IPS DF 19.7 (cell line): ENCODE measurements at places on chromosomes 13 and 19.
A peak's percentile ranks its signal among the peaks of the same experiment; 100 is the strongest.

DNA sequence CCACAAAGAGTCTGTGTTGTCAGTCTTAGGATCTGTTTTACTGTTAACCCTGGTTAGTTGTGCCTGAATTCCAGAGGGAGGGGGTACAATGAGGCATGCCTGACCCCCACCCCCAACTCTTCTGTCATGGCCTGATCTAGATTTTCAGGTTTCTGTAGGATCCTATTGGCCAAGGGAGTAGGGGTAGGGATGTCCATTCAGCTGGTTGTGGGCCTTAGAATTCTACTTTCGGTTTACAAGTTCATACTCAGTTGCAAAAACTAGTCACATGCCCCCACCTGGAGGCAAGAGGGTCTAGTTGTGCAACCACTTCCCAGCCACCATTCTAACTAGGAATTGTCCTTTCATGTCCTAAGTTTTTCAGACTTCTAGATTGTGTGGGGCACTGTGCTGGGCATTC lies 94.3 kb upstream of the MBNL2 start:
- DNase-seq, result no peak

GRCh38 chr13:20353973-20354372 lies 121.9 kb upstream of the GJB6 start:
- DNase-seq, result no peak

GRCh38 chr13:46202966-46203365 lies 8.8 kb upstream of the LRRC63 start:
- DNase-seq, result no peak

DNA sequence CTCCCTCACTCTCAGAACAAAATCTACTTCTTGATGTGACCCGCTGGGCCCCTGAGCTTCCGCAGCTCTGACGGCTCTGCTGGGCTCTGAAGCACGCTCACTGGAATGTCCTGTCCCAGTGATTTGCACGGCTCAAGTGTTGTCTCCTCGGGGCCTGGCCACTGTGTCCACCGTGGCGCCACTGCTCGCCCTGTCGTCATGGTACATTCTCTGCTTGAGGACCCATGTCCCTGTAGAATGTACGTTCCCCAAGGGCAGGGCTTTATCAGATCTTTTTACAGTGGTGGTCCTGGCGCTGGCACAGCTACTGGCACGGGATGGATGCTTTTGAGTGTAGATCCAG lies 12.1 kb downstream of the KLHL26 start:
- DNase-seq, result no peak

- DNase-seq, result no peak
These were observed 29.1 kb upstream of the TSC22D1 start for GRCh38 chr13:44605275-44605674.

DNA sequence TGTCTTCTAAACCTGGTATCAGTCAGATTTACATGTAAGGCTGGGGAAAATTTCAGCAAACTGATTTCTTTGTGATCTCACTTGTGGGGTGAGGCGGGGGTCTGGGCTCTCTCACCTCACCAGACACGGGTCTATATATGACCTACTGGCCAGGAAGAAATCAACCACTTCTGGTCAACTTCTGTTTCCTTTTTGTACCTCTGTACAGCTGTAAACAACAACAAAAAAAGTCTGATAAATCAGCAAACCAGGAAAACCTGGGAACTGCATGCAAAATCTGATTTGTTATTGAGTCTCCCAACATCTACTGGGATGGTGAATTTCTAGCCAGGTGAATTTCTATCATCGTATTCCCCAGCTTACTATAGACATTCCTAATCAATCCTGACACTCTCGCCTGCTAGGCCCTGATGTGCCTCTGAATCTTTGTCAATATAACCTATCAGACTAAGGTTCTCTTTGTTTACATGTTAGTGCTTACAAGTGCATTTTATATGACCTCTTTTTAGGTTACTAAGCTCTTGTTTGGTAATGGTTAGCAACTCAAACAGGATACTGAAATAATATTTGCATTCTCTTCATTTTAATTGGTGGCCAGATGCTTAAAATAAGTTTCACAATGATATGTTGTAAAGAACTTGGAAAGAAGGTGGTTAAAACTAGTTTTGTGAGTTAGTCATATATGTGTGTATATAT lies 77.7 kb downstream of the LRRC63 start:
- DNase-seq, result no peak

DNA sequence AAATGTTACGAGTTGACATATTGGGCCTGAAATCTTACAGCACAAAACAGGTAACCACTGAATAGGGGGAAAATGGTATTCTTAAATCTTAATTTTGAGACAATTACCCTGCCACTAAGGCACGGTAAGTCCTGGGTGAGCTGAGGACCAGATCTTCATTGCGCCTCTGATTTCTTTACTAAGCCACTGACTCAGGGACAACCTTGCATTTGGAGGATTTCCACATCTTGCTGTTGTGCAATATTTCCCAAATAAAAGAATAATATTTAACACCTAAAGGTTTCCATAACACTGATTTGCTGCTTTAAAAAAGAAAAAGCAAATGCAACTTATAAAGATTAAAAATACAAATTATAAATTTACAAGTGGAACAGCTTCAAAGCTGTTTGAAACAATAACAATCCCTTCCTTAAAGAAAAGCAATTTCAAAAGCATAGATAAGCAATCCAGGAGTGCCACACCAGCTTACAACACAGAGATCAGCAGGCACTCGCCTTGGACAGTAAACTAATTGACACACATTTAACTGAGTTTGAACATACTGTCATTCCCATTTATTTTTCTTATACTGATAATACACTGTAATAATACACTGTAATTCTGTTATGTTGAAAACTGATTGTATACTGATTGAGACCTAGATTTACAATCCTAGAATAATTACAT lies 79.6 kb upstream of the DOCK9 start:
- DNase-seq, result no peak

DNA sequence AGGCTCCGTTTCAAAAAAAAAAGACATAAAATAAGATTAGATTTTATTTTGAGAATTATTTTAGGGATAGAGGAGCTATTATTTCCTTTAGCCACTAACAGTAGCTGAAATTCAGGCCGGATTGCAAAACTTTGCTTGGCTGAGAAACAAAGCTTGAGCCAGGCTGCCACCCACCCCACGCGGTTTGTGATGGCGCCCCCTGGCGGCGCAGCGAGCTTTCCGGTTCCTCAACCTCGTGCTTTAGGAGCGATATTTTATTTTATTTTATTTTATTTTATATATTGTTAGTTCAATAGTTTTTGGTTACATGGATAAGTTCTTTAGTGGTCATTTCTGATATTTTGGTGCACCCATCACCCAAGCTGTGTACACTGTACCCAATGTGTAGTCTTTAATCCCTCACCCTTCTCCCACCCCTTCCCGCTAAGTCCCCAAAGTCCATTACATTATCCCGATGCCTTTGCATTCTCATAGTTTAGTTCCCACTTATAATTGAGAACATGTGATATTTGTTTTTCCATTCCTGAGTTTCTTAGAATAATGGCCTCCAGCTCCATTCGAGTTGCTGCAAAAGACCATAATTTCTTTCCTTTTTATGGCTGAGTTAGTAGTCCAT lies 19.8 kb upstream of the CEACAM4 start:
- DNase-seq, result no peak

DNA sequence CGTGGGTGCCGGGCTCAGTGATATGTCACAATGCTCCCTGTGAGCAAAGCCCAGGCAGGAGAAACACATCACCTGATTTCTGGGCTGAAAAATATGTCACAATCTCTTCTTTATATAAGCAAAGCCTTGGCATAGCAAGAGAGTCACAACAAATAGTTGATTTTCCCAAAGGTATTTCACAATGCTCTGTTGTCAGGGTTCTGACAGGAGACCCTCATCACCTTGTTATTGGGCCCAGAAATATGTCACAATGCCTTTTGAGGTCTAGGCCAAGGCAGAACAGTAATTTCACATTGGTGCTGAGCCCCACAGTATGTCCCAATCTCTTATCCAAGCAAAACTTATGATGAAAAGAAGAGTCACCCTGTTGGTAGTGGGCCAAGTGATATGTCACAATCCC lies 125.7 kb downstream of the ZNF675 start:
- DNase-seq, result no peak

DNA sequence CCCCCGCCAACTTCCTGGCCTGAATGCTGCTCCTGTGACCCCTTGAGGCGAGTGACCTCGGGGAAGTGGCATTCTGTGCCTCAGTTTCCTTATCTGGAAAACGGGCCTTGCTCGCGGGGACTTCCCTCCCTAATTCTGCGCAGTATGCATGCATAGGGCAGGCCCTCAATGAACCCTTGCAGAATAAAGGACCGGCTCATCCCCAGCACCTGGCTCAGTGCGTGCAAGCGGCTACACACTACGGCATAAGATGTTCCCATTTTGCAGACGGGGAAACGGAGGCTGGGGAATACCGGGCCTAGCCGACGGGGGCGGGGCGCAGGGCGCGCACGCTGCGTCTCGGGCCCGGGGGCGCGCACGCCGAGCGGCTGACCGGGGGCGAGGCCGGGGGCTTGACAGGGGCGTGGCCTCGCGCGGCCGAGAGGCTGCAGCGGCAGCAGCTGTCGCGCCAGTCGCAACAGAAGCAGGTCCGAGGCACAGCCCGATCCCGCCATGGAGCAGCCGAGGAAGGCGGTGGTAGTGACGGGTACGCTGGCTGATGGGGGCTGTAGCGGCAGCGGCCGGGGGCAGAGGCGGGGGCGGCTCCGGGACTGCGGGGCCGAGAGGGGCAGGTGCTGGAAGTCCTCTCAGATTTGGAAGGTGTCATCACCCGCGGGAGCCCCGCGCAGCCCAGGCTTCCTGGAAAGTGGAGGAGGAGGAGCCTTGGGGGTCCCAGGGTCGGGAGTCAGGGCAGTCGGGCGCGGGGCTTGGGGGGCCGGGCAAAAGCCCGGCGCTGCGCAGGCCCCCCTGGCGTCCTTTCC lies at the start of gene PGPEP1:
Gene PGPEP1 (plus strand): TSS at position 409 of the 800 bp plus-strand sequence. CDS start 84 bp downstream, at position 493.
- DNase-seq, result no peak

DNA sequence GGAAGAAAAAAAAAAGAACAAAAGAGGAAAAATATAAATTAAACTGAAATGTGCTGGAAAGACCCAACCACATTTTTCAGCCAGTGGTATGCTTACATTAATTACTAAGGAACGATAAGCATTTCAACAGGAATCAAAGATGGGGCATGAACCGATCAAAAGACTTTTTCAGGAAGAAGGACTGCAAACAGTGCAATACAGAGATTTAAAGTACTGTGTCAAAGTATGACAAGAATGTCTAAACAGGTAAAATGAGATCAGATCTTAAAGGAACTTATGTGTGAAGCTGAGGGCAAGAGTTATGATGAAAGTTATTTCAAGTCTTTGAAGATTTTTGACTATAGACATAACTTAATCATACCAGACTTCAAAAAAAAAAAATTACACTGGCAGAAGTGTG lies 1761.8 kb downstream of the SLITRK5 start:
- no peak for DNase-seq

DNA sequence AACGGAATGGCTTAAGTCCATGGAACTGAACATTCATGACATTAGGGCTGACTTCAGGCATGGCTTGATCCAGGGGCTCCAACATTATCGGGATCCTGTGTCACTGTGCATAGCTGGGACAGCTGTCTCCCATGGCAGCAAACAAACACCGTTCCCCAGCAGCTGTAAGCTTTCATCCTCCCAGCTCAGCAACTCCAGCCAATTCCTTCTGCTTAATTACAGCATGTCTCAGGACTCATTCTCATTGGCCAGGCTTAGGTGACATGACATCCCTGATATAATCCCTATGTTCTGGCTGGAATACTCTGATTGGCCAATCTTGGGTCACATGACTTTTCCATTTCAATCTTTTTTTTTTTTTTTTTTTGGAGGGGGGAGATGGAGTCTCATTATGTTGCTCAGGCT lies 10.9 kb upstream of the TLE5 start:
- no peak for DNase-seq

DNA sequence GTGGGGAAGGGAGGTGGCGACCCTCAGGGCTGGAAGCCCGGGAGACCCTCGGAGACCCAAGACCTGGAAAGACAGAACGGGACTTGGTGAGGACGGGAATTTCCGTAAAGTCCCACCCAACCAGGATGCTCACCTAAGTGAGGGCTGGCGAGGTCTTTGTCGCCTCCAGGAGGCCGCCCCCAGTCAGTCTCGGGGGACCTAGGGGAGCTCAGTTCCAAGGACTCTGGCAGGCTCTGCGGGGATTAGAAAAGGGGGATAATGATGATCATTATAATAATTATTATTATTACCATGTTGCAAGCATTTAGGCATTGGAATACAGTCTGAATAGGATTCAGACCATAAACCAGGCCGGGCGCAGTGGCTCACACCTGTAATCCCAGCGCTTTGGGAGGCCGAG lies 9.1 kb upstream of the HSD17B14 start:
- DNase-seq, result no peak

DNA sequence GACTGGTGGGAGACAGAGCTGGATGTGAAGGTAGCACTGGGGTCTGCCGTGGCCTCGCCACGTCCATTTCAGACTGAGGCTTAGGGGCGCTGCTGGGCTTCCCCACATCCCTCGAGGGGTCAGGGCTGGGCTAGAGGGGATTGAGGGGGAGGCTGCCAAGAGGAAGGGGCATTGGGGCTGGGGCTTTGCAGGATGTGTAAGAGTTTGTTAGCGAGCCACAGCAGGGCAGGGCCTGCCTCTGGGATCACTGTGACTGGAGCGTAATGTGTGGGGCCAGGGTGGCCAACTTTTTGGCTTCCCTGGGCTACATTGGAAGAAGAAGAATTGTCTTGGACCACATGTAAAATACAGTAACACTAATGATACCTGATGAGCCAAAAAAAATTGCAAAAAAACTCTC lies 14.1 kb downstream of the ARID3A start:
- no peak for DNase-seq

DNA sequence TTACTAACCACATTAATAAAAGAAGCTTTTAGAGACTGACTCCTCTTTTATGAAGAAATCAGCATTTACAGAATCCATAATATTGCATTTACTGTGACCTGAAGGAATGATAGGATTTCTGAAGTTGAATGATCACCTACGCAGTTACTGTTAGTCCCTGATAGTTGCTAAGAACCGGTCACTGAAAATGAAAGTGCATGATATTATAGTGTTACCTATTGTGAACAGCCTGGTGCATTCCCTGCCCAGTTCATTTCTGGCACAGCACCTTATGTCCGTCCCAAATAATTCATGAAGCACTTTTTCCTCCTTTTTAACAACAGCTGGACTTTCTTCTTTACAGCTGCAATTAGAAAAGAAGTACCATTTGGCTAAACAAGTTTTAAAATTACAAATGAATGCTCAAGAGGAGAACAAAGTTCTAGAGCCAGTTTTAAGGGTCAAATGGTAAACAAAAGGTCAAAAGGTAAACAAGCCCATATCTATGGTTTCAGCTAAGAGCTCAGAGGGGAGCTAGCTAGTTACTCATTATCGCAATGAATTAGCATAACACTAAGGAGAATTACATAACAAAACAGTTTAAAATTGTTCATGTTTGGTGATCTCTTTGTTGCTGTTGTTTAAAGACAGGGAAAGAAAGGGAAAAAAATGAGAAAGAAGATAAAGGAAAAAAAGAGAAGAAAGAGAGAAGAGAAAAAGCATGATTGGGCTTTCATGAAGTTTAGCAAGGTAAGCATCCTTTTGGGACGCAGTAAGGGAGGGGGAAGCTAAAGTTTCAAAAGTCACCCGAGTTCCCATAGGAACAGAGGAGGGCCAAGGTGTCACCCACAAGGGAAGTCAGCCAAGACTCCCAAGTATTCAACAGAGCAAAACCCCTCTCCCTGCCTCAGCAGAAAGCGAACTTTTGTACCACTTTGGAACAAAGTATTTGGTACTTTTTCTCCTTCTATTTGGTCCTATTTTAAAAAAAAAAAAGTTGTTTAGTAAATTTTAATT lies 50.2 kb downstream of the FLT3 start:
- DNase-seq, result peak; percentile 38
